T-helper 9 cell (primary cell): ENCODE measurements at places on chromosomes 3 and 15.

DNA sequence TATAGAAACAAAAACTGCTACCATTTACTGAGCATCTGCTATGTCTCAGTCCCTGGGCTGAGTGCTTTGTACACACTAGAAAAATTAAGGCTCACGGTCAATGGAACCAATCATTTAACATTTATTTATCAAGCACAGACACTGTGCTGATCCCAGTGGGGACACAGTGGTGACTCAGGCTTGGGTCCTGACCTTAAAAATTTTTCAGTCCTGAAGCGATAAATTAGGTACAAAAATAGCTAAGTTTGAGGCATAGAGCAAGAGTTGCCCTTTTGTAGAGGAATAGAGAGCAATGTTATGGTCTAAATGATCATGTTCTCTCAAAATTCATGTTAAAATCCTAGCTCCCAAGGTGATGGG is 85.1 kb downstream of the CRYGS start:
- DNase-seq = no peak

DNA sequence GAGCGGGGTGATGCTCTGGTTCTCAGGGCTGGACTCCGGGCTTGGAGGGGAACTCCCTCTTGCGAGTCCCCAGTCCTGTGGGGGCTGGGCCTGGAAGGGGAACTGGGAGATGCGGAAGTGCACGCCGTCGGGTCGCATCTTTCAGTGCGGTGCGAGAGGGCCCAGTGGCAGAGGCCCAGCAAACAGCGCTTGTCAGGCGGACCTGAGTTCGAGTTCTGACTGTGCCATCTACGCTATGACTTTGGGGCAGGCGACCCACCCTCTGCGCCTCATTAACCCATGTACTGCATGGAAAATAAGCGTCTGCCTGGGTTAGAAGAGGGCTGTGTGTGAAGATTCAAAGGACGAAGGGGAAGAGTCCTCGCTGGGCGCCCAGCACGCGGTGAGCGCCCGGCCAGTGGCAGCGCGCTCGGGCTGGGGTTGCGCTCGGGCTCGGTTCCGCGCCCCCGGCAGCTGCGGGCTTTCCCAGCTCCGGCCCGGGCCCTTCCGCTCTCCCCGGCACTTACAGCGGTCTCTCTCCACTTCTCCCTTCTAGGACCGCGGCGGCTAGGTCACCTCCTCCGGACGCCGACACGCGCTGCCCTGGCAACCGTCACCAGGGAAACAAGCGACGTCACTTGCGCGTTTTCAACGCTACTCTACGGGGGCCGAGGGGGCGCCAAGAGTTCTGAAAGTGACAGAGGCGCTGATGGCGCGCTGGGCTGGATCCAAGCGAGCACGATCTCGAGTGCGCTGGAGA is at the start of gene CCDC13:
Gene CCDC13 (minus strand): TSS at position 584 of the 739 bp plus-strand sequence. CDS start 14,908 bp downstream, outside the sequence.
- peak; percentile 70 for DNase-seq

- DNase-seq = no peak
Observed at GRCh38 chr3:50297896-50298725, 1.1 kb downstream of the HYAL3 start.

GRCh38 chr3:11159421-11159904 is 5.2 kb downstream of the HRH1 start:
- DNase-seq = no peak

GRCh38 chr15:63140936-63141335 is 16.3 kb downstream of the RPS27L start:
- no peak for DNase-seq

- no peak for DNase-seq
Observed at GRCh38 chr3:81695302-81695701, 66.1 kb downstream of the GBE1 start.

- DNase-seq = no peak
Observed at GRCh38 chr3:71304684-71305083, 278.8 kb downstream of the FOXP1 start.

DNA sequence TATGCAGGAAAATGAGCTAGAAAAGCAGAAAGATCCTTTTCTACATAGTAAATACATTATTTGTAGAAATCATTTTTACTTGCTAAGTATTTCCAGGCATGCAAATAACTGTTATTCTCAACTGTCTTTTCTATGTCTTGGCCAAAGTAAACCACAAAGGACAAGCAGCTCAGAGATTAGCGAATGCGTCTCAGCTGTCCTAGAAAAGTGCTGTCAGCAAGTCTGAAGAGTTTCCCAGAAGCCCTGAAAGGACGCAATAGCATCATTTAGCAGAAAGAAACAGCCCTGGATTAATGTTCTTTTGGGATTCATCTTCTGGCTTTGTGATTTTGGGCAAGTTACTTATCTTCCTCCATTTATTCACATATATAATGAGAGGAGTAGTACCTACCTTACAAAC is 100.3 kb downstream of the ZIC1 start:
- no peak for DNase-seq

DNA sequence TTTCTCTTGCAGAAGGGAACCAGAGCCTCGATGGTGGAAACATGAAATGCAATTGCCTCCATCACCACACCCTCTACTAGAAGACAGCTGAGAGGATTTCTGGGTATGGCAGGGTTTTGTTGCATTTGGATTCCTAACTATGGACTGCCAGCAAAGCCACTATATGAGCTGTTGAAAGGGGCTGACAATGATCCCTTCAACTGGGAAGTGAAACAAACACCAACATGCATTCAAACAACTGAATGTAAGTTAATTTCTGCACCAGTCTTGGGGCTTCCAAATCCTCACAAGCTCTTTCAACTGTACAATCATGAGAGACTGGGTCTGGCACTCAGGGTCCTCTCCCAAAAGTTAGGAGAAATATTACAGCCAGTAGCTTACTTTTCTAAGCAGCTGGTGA is 116.7 kb upstream of the PLCL2 start:
- no peak for DNase-seq

- no peak for DNase-seq
Observed at GRCh38 chr15:85773970-85774369, 20.8 kb downstream of the KLHL25 start.

GRCh38 chr15:33547876-33548275 is 237.1 kb downstream of the RYR3 start:
- no peak for DNase-seq

DNA sequence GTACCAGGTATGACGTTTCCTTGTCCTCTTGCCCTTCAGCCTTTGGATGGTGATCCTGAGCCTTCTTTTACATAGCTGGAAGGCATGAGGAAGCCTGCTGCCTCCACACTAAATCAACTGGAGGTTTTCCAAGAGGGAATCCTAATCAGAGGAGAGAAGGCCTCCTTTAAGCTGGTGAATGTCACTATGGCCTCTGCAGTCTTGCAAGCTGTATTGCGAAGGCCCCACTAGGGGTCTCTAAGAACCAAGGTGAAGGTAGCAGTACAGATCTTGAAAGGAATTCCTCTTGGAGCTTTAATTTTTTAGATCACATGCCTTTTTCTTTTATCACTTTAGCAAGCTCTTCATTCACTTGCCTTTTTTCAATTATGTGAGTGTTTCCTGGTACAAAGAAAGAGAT is 119.2 kb downstream of the GHSR start:
- no peak for DNase-seq
